ENCODE measurements at places on chromosomes 1 and 21.

- no peak for DNase-seq
Observed at GRCh38 chr1:116769994-116770393, 15.8 kb downstream of the CD2 start.

- DNase-seq, result no peak
Observed at GRCh38 chr1:76147917-76148316, 73.4 kb downstream of the ST6GALNAC3 start.

DNA sequence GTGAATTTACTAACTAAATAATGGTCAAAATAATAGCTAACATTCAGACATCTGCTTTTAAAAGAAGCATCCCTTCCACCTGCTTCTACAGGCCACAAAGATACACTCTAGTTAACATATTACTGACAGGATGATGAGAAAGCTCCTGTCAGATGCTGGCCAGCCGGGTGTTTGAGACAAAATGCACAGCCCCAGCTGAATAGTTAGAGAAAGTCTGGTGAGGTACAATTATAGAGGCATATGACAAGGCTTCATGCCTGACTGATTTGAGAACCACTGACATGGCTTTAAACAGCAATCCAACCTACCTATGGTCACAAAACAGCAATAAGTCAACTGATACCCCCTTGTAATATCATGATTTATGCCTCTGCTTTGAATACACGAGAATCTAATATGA is 137.0 kb downstream of the DENND1B start:
- DNase-seq, result no peak

GRCh38 chr1:203378556-203379245 is 27.8 kb upstream of the FMOD start:
- DNase-seq, result no peak

GRCh38 chr1:53557830-53558738 is 98.9 kb downstream of the DMRTB1 start:
- DNase-seq, result no peak

DNA sequence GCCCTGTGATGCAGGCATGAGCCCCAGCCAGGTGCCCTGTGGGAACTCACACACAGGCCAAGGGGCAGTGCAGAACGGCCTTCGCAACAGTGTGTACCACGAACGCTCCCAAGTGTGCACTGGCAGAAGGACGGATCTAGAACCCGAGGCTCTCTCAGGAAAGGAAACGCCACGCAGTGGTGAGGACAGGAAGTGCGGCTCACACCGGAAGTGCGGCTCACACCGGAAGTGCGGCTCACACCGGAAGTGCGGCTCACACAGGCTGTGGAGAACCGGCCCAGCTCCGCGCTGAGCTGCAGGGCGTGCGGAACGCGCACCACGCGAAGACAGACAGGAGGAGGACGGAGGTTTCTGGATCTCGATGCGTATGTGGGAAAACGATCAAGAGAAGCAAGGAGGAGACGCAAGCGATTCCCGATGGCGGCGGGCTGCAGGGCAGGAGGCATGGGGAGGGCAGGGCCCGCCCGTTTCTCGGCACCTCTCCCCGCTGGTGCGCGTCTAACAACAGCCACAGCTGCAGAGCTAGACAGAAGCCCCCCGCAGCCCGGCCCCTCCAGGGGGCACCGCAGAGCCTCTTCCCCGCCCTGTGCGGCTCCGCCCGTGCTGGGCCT is 35.9 kb upstream of the TMEM52 start:
- DNase-seq, result peak; percentile 28

- no peak for DNase-seq
Observed at GRCh38 chr1:51997974-51998382, 7.5 kb upstream of the RAB3B start.

- no peak for DNase-seq
Observed at GRCh38 chr1:34874296-34874952, 14.9 kb upstream of the SMIM12 start.

DNA sequence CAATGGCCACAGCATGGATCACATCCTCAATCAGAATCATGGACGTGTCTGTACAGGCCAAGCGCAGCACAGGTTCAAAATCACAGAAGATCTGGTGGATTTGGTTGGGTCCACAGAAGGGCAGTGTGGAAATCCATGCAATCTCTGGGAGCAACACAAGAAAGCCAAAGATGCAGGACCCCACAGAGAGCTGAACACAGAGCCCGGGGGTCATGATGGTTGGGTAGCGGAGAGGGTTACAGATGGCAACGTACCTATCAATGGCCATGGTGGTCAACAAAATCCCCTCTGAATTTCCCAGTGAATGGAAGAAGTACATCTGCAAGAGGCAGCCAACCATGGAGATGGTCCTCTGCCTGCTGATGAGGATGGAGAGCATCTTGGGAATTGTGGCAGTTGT is 3.9 kb upstream of the OR6K3 start:
- DNase-seq, result no peak

DNA sequence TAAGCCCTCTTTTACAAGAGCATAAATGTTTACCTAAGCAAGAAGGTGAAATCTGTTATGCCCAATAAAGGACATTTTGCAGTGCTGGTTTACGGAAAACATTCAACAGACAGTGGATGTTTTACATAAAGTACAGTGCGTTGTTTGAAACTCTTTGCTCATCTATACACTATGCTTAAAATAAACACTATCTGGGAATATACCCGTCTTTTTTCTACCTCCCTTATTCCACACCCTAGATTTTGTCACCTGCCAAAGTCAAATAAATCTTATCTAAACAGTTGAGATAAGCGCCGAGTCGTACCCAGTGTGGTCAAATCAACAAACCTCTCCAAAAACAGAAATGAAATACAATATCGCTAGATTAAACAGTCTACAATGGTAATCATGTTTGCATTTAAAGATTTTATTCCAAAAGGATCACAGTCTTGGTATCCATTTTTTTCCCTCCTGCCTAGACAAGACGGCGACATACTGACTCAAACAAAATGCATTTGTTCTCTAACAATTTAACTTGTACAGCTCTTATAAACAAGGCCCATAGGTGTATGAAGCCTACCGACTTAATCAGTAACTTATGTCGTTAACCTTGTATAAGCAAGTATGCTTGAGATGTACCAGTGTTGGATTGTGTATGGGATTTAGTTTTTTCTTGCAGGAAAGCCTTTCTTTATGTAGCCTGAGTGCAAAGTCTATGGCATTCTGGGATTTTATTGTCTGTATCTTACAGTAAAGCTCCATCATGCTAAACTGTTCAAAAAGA is 189.1 kb downstream of the FMN2 start:
- DNase-seq, result no peak

- no peak for DNase-seq
Observed at GRCh38 chr1:34808051-34808810, 15.4 kb downstream of the GJA4 start.

GRCh38 chr21:38265166-38265565 is 8.4 kb downstream of the KCNJ15 start:
- no peak for DNase-seq

GRCh38 chr1:68745451-68745850 is 248.6 kb upstream of the DEPDC1 start:
- DNase-seq, result no peak

- no peak for DNase-seq
Observed at GRCh38 chr1:34792868-34793727, at the start of gene GJA4. Gene GJA4 (plus strand): TSS chr1:34792999. CDS start chr1:34794214, 1,215 bp downstream.

- no peak for DNase-seq
Observed at GRCh38 chr1:34863501-34863900, 4.0 kb upstream of the SMIM12 start.

- DNase-seq, result no peak
Observed at GRCh38 chr1:96684744-96685143, 36.8 kb upstream of the PTBP2 start.

GRCh38 chr1:150582371-150582770 is 3.0 kb upstream of the MCL1 start:
- no peak for DNase-seq

DNA sequence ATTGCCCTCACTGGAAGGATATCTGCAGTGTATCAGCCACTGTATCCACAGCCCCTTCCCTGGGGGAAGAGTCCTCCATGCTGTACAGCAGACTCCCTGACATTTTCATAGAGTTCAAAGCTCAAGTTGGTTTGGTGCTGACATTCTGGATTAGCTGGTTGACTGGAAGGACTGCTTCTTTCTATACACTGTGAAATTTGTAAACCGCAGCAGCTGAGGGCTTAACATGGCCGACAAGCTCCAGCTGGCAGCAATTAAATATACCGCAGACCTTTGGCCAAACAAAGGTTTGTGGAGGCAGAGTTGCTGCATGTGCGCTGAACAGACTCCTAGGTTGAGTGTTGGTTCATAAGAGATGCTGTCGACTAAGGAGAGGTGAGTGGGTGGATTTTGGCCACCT is 126.4 kb downstream of the DHRS3 start:
- no peak for DNase-seq

DNA sequence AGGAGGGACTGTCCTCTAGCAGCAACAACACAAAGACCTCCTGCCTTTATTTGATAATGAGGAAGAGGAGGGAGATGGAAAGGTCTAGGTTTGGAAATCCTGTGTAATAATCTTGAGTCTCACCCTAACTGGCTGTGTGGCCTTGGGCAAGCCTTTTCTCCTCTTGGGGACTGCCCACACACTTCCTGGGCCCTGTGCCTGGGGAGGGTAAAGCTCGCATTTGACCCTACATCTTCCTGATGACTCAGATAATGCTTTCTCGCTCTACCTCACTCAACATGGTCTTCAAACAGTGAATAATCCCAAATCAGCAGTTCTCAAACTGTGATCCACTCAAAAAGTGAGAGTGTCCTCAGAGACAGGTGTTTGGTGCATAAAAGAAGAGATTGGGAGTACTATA is 81.2 kb downstream of the VWA5B1 start:
- DNase-seq, result no peak

DNA sequence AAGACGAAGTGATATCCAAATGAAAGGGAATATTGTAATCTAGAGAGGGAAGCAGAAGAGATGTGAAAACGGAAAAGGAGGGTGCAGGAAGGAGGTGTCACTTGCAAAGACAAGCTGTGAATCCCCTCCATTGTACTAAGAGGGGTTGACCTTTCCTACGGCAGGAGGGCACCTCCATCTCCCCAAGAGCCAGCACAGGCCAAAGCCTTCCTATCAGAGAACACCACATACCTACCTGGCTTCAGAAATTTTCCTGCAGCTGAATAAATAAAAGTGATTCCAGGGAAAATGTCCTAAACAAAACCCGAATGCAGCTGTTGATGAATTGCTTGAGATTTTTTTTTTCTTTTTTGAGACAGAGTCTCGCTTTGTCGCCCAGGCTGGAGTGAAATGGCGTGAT is 14.3 kb downstream of the KANK4 start:
- DNase-seq, result no peak

DNA sequence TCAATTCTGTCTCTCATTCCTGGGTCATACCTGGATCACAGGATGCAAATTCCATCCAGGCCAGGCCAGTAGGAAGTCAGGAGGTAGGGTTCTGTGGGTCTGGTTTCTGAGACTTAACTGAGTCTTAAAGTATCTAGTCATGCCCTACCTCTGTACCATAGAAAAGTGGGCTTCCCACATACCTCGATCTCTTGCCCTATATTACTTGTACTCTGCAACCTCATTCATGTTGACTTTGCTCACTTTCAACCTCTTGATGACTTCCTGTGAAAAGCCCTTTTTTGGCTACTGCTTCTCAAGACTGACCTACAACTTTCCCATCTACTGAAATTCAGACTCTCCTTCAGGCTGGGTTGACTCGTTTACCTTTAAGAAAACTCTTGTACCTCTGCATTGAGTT is 128.9 kb upstream of the C8B start:
- no peak for DNase-seq

- no peak for DNase-seq
Observed at GRCh38 chr21:31193761-31194160, 150.3 kb downstream of the TIAM1 start.

DNA sequence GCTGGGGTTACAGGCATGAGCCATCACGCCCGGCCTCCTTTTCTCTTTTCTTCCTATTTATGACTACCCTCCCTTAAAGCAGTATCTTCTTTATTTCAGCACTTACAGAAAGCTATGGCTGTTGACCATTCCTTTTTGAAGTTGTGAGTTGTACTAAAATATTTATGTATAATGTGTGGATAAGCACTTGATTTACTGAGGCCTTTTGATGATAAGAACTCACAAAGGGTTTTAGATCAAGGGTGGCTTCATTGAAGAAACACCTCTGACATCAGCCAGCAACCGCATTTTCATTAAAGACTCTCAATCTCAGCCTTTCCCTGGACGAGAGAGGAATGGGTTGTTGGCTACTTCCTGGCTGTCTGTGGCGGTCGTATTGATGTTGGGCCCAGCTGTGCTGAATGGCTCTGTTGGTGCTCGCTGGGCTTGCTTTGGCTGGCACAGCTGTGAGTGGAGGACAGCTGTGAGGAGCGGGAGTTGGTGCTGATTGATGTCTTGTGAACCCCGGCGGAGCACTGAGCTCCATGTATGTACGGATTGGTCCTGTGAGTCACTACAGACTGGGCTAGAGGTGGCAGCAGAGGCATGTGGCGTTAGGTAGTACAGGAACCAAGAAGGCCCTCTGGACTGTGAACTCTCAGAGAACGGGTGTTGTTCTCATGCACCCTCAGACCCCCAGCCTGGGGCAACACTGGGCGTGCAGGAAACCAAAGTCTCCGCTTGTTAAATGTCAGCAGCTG is 208.8 kb downstream of the KIF26B start:
- no peak for DNase-seq

DNA sequence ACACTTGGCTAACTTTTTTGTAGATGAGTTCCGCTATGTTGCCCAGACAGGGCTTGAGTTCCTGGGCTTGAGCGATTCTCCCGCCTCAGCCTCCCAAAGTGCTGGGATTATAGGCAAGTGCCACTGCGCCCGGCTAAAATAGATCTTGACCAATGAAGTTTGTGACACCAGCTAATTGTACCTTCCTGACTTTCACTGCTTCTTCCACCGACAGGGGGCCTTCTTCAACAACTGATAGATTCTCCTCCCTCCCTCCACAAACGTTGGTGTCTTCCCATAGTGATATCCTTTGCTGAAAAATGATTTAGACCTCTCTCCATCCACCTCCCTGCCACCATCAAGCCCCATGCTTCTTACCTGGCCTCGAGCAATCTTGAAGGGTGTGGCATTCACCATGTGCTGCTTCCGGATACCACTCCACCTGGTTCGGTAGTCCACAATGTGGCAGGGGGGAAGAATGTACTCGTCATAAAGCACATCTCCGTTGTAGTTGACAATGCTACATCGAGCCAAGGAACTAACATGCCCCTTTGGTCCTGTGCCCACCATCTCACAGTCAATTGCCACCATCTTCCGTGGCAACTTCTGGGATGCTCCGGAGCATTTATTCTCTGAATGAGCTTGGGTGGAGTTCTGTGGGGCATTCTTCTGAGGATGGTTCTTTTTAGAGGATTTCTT is 1.6 kb upstream of the METTL25B start:
- peak; percentile 71 for DNase-seq

- no peak for DNase-seq
Observed at GRCh38 chr1:173293756-173294155, 86.6 kb upstream of the TNFSF4 start.

Measured in stimulated activated CD4-positive, alpha-beta T cell treated with anti-CD3 and anti-CD28 coated beads, Interleukin-2, amount 100 ng/mL, for 24 hours (primary cell).